ENCODE measurements at places on chromosomes 4 and X.
A peak's percentile ranks its signal among the peaks of the same experiment; 100 is the strongest.

DNA sequence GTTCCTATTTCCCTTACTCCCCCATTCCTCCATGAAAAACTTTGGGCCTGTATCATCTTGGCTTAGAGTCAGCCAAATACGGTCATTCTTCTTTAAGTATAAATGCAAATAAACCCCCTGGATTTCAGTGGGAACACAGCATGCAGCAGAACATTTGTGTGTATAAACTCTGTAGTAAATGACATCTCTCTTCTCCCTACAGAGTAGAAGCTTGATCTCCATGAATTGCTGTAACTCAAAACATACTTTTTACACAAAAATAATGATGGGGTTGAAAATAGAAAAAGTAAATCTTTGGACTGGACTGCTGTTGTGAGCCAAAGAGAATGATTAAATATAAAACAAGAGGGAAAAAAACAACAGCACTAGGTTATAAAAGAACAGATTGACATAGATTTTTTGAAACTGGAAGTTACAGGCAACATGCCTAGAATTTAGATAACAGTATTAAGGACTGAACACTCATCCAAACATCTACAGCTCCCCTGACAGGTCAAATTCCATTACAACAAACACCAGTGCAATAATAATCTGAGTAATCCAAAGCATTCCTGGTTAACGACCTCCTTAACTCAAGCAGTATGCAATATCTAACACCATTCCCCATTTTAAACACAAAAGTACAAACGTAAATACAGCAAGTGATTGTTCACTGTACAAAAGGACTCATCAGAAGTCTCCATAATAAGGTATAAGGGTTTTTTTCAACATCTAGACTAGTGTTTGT is 30.7 kb downstream of the TSPAN5 start:
- no peak for DNase-seq

GRCh38 chr4:64359489-64359888 is 49.8 kb downstream of the TECRL start:
- DNase-seq, result no peak

DNA sequence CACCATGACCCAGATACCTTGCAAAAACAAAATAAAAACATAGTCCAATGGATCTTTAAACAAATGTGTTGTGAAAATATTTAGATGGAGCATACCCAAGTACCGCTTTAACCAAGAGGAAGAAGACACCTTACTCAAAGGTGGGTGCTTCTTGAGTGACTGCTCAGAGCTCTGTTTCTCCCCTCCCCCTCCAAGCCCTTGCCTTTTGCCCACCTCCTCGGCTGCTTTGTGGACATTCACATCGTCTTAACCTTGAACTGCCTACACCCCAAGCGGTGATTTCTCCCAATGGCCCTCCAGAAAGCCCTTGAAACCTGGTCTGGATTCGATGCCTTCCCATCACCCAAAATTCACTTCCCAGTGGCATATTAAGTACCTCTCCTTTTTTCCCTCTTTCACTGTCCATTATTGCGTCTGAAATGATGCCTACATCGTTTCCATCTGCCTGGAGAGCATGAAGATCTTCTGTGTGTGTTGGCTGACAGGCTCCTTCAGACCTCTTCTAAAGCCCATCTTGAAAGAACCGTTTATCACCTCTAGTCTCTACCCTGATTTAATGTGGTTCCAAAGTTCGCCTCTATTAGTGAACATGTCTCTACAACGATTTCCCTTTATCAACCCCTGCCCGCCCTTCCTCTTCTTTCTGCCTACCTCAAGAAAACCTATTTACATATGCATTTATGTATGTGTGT is 968 bp downstream of the GPRIN3 start:
- no peak for DNase-seq

- no peak for DNase-seq
Measured at GRCh38 chrX:19094654-19095053, 27.6 kb downstream of the ADGRG2 start.

- DNase-seq, result no peak
Measured at GRCh38 chr4:123406872-123407271, 10.3 kb downstream of the SPRY1 start.

GRCh38 chr4:74794382-74795010 is at the start of gene BTC:
Gene BTC (minus strand): TSS chr4:74794523. CDS start chr4:74794325, 198 bp downstream.
- no peak for DNase-seq

- DNase-seq, result no peak
Measured at GRCh38 chr4:37644962-37645361, 41.2 kb downstream of the RELL1 start.

DNA sequence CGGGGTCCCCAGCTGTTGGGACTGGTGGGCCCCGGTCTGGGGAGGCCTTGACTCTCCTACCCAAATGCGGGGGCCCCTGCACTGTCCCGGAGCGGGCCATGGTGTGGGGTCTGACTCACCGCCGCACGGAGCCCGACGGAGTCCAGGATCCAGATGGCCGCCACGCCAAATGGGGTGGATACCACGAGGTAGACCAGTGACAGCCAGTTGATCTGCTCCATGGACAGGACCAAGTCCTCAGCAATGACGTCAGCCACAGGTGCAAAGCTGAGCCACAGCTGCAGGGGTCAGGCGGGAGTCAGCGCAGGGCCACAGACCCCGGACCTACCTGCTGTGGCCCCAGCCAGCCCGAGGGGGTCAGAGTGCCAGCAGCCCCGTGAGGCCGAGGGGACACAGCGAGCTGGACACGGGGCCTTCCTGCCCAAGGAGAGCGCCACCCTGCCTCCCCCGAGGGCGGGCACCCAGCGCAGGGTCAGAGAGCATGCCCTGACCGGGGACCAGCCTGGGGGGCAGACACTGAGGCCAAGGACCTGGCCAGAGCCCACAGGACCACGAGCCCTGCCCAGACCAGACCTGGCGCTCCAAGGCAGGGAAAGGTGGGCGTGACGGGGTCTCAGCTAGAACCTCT is 2.4 kb downstream of the SLC49A3 start:
- no peak for DNase-seq

GRCh38 chrX:96004386-96004785 is 680.3 kb upstream of the DIAPH2 start:
- DNase-seq, result no peak

- no peak for DNase-seq
Measured at GRCh38 chrX:117570160-117570559, 546.5 kb downstream of the KLHL13 start.

DNA sequence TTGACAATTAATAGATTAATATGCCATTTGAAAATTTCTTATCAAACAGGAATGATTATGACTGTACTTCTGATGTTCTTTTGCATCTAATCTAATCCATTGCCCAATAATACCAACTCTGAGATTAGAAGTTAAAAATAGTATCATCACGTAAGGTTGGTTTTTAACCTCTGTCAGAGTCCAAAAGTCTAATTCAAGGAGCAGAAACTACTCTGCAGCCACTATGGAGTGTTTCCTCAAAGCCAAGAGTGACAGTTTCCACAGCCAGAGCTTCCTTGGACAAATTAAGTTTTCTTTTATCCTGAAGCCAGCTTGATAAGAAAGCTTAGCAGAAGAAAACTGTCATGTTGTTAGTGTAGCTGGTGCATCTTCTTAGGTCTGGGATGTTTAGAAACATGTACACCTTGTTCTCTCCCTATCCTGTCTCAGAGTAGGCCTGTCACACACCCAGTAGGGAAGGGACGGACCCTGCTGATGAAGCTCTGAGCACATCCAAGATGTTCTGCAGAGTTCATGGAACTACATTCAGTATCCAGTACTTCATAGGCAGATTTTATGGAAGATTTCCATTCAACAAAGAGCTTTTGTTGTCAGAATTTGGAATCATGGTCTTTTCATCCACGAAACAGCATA is 20.4 kb upstream of the PI4K2B start:
- DNase-seq, result no peak

GRCh38 chrX:119337201-119337600 is 61.9 kb upstream of the SLC25A43 start:
- no peak for DNase-seq

- DNase-seq, result peak; percentile 47
Measured at GRCh38 chr4:184267673-184268583, 50.3 kb upstream of the ENPP6 start.

DNA sequence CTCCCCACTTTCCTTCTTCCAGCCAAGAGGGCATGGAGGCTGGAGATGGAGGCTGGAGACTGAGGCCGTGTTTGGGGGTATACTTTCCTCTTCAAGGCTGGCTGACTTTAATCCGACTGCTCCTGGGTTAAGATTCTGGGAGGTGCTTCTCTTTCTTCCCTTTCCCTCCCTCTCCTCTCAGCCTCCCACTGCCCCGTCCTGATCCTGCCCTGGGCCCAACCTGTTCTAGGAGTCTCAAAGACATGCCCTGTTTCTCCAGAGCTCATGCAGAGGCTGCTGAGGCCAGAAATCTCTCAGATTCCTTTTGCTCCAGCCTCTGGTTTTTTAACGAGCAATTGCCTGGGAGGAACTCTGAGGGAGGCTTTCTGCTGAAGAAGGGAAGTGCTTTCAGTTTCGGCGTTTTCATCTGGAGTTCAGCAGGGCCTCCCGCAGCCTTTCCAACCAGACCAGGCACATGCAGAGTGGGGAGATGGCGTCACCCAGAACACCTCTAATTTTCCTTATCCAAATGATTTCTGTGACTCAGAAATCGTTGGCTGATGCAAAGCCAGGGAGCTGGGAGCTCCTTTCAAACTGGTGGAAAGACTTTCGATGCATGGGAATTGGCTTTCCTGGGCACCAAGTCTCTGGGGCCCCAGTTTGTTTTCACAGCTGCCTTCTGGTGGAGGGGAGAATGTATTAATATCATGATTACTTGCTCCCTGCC is 34.5 kb upstream of the FAM9C start:
- no peak for DNase-seq

DNA sequence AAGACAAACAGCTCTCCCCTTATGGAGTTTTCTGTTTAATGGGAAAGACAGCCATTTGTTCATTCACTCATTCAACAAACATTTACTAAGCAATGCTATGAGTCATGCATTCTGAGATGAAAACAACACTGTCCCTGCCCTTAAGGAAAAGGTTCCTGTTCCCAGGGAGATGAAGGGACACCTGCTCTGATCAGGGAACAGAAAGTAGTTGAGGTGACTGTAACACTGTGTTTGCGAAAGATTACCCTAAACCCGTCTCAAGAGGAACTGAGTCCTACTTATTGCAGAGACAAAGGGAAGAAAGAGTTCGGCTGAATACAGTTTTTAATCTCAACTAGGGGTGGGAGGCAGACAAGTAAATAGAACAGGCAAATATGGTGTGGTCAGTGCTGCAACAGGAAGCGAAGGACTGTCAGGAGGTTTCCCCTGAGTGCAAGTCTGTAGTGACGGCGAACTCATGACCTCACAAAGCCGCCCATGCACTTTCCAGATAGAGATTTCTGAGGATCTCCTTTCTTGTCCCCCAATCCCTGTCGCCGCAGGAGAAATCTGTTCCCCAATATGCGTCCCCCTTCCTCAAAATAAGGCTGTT is 712 bp downstream of the STX18 start:
- no peak for DNase-seq

DNA sequence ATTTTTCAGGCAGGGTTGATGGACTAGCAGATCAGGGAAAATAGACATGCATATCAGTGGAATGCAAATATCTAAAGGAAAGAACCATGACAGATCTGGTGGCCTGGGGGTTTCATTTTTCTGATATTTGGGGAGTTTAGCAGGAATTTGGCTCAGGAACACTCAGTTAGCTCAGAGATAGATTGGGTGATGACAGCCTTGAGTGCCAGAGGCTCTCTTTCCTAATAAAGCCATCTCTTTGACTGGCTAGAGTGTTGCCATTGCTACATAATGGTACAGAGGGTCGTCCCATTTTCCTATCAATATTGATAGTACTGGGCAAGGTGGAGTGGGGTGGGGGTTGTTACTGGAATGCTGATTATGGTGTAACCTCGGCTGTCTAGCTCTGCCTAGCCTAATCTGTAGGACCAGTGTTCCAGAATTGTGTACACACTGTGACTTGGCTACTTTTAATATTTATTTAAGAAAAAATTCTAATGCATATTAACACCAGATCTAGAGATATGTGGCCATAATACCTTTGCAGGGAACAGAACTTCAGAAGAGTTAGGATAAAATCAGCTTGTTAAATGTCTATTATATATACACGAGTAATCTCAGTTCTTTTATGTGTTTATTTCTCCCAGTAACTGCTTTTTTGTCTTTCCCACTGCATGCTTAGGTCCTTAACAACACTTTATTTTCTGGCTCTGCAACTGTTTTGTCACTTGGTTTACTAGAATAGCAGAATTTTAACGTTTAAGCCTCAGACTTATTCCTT is 145.0 kb upstream of the SPOCK3 start:
- no peak for DNase-seq

GRCh38 chrX:48917139-48918001 is 1.5 kb downstream of the PIM2 start:
- peak; percentile 69 for DNase-seq

DNA sequence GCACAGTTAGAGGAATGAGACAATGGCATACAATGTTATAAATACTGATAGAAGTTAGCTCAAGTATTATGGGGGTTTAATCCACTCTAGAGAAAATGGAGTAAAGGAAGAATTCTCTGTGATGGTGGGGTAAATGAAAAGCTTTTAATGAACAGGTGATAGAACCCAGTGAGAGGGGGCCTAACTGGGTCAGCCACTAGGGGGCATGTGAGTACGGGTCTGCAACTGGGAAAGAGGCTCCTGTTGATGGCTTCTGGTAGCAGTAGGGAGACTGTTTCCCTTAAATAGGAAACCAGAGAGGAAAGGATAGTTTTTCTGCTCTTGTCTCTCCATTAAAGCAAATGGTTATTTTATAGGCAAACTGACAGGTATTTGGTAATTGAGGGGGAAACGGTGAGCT is 132.8 kb upstream of the GPR101 start:
- DNase-seq, result no peak

GRCh38 chr4:100244347-100244746 is 54.1 kb upstream of the DDIT4L start:
- no peak for DNase-seq

- DNase-seq, result no peak
Measured at GRCh38 chr4:127668770-127669169, 36.0 kb downstream of the INTU start.

- DNase-seq, result no peak
Measured at GRCh38 chrX:7993873-7994272, 66.7 kb upstream of the PNPLA4 start.

GRCh38 chrX:40207626-40208025 is 109.9 kb upstream of the BCOR start:
- no peak for DNase-seq

DNA sequence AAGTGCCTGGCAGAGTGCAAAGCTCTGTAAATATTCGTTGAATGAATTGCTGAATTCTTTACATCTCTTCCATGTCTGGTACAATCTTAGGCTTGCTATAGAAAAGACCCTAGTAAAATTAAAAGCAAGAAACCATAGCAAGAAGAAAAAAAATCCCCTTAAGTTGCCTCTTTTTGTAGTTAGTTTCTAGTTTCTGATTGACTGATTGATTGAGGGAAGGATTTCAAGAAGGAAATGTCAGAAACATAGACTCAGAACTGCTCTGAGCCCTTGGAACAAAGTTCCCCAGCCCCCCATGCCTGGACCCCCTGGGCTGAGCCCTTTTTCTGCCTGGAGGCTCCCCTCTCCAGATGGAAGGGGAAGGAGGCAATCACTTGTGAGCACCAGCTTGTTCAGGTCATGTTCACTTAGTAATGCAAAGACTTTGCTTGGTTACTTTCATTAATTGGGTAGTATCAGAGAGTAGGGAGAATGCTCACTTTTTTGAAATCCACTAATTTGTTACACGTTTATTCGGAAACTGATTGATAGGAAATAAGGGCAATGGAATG is 35.6 kb downstream of the DAPP1 start:
- DNase-seq, result no peak

GRCh38 chrX:47218920-47219815 is 687 bp downstream of the CDK16 start:
- DNase-seq, result peak; percentile 16

- DNase-seq, result no peak
Measured at GRCh38 chr4:123524958-123525628, 128.5 kb downstream of the SPRY1 start.

Measured in stimulated activated CD4-positive, alpha-beta T cell treated with anti-CD3 and anti-CD28 coated beads, Interleukin-15, amount 100 ng/mL, for 1 hour (primary cell).